Activated naive CD4-positive, alpha-beta T cell (primary cell): ENCODE measurements at places on chromosomes 5 and 9.

DNA sequence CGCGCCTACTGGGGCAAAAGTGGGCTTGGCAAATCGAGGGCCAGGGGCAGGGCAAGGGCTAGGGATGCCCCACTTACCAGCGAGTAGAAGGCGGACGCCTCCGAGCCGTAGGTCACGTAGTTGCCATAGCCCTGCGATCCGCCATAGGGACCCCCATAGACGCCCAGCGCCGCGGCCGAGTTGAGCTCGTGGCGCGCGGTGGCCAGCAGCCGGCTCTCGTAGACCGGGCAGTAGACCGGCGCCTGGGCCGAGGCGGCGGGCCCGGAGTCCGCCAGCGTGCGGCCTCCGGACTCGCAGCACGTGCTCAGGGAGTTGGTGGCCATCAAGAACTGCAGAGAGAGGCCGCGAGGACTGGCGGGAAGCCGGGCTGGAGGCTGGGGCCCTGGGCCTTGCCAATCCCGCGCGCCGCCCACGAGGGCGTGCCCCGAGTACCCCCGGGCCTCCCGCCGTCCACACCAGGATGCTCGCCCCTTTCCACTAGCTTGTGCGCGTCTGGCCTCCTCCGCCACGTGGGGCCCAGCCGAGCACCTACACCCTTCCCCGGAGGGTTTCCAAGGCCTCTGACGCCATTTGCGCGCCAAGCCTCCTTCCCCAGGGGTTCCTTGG is 891 bp downstream of the IRX4 start:
- no peak for DNase-seq

- no peak for DNase-seq
Observed at GRCh38 chr9:106753155-106753671, 109.8 kb upstream of the ZNF462 start.

- DNase-seq, result no peak
Observed at GRCh38 chr5:74647096-74647495, 6.6 kb upstream of the ENC1 start.

DNA sequence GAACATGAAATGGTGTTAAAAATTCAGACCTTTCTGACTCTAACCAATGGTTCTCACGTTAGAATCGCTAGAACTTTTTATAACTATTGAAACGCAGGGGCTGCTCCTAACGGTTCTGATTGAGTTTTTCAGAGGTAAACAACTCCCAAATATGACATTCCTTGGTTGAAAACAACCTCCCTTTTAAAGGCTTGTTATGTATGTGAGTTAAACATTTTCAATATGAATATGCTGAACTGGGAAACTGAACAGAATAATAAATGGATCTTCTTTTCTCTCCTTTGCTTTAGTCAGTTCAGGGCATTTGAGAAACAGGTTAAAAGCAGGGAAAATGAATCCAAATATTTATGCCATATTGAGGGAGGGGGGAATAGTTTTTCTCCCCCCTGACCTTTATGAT is 13.2 kb upstream of the DPYSL3 start:
- DNase-seq, result no peak

GRCh38 chr9:121371495-121372061 is 1.5 kb upstream of the STOM start:
- no peak for DNase-seq

GRCh38 chr5:72255237-72255636 is 64.8 kb downstream of the MRPS27 start:
- no peak for DNase-seq

GRCh38 chr5:157555037-157555640 is 20.4 kb downstream of the ADAM19 start:
- DNase-seq, result no peak

- DNase-seq, result no peak
Observed at GRCh38 chr9:16074963-16075362, 522.1 kb downstream of the CCDC171 start.

DNA sequence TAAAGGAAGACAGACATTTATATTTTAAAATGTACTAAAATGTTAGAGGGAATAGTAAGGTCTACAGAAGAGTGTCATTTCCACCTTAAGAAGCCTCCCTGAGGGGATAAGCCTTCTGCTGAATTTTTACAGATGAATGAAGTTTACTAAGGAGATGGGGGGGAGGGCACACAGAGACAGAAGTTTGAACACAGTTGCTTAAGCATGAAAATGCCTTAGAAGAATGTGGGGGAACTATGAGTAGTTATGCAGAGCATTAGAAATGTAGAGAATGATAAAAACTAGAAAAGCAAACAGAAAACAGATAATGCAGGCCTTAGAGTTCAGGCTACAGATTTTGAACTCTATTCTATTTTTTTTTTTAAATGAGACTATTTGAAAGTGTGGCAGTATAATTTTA is 232.2 kb upstream of the VLDLR start:
- DNase-seq, result no peak

DNA sequence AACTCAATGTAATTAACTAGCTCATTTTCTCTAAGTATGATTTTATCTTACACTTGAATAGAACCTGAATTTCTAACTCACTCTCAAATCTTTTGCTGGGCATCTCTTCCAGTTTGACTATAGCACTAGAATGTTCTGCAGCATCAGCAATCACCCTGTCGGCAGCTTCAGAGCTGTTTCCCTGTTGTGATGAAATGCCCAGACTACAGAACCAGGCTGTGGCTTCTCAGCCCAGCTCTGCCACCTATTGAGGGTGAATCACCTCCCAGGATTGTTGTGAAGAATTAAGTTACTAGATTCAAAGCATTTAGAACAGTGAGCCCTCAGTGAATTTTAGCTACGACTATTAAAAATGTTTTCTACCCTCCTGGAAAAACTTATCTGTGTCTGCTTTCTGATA is 90.4 kb upstream of the ANKRD55 start:
- DNase-seq, result no peak

DNA sequence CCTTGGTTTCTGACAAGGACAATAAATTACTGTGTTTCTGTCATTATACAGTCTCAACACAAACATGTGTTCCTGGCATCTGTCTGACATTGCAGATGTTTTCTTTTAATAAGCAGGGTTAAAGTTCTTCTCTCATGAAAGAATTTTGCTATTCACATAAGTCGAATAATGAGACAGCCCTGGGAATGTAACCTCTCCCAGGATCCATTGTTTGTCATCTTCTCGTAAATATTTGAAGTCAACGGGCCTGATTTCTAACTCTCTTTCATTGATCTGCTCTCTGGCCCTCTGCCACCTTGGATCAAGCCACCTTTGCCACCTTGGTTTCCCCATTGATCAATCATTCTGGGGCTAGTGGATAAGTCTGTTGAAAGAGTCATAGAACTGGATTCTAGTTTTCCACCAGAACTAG is 12.9 kb upstream of the CAST start:
- DNase-seq, result no peak

DNA sequence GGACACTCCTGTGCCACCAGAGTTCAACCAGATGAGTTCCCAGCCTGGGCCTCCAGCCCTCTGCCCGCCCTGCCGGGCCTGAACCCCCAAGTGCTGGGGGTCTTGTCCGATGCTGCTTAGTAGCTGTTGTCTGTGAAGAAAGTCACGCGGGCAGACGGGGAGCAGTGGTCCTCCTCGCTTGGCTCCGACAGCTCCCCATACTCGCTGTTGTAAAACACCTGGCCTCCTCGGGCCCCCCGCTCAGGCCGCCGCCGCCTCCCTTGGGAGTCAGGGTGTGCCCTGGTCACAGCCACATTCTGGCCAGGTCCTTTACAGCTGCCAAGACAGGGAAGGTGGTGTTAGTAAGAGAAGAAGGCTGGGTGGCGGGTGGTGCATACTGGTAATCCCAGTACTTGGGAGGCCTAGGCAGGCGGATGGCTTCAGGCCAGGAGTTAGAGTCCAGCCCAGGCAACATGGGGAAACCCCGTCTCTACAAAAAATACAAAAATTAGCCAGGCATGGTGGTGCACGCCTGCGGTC is 11.8 kb upstream of the SCGB3A1 start:
- DNase-seq, result no peak

DNA sequence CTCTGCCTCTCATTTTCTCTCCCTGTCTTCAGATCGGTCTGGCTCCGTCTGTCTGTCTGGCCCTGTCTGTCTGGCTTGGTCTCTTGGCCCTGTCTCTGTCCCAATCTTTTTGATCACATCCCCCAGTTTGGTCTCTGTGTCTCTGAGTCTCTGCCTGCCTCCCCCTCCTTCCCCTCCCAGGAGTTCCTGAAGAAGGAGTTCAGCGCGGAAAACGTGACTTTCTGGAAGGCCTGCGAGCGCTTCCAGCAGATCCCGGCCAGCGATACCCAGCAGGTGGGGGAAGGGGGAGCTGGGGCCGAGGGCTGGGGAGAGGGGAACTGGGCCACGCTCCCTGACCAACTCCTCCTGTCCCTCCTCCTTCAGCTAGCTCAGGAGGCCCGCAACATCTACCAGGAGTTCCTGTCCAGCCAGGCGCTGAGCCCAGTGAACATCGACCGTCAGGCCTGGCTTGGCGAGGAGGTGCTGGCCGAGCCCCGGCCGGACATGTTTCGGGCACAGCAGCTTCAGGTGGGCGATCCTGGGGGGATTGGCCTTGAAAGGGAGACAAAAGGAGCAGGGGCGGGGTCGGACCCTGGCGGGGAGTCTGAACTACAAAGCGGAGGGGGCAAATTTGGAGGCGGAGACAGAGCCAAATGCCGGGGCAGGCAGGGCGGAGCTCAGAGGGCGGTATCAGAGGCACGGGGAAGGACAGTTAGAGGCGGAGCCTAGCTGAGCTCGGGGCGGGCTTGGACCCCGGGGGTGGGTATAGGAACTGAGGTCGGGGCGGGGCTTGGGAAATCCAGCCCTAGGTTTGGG is 9.0 kb downstream of the RGS14 start:
- no peak for DNase-seq

GRCh38 chr9:76799473-76799872 is 35.2 kb downstream of the PCA3 start:
- no peak for DNase-seq

DNA sequence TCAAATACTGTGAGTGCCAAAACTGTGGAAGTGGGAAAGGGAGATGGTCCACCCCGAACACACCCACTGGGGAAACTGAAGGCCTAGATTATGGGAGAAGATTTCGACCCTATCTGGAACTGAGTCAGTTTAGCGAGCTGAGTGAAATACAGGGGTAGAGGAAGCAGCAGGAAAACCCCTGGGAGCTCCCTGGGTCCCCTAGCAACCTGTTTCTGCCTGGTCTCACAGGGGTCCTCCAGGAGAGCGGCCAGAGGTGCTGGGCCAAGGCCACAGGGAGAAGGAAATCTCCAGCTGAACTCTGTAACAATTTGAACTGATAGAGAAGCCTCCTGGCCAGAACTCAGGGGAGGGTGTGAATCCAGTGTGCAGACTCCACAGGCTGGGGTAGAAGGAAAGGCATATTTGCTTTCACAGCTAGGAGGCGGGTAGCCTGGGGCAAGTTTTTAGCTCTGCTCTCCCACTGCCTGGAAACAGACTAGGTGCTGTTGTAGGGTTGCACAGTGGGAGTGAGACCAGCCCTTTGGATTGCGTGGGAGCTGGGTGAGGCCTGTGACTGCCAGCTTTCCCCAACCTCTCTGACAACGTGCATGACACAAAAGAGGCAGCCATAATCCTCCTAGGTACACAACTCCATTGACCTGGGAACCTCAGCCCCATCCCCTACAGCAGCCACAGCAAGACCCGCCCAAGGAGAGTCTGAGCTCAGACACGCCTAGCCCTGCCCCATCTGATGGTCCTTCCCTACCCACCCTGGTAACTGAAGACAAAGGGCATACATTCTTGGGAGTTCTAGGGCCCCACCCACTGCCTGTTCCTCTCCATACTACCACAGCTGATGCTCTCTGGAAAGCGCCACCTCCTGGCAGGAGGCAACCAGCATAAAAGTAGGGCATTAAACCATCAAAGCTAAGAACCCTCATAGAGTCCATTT is 78.8 kb upstream of the GPBP1 start:
- DNase-seq, result no peak
